ENCODE measurements at places on chromosomes 11 and 22.

DNA sequence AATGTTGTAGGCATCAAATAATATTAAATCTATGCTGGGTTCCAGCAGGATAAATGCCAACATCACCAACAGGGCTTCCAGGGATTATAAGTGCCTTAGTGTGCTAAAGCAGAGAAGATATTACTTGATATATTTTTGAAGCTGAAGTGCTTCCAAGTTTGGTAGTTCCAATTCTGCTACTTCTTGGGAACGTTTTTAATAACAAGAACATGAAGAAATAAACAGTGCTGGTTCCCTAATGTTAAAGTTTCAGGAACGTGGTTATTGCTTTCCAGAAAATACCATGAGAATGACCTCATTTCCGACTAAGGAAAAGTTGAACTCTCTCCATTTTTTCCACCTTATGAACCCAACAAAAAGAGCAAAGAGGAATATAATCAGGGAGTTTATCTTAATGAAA is 4.6 kb upstream of the RNF185 start:
- no peak for DNase-seq

DNA sequence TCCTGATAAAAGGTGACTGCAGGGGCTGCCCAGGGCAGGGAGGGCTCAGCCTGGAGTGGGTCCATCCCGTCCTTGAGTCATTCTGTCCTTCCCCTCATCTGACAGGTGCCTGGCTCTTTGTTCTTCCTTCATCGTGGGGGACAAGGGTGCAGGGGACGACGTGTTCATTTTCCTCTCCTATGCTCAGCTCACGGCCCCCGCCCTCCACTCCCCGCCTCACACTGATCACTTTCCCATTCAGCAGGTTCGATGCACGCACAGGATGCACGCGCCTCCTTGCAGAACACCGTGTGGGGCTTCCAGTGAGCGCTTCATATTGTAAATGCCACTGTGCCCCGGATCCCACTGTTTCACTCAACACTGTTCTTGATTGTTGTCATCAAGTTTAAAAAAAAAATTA is 32.7 kb upstream of the SHANK2 start:
- DNase-seq: no peak

DNA sequence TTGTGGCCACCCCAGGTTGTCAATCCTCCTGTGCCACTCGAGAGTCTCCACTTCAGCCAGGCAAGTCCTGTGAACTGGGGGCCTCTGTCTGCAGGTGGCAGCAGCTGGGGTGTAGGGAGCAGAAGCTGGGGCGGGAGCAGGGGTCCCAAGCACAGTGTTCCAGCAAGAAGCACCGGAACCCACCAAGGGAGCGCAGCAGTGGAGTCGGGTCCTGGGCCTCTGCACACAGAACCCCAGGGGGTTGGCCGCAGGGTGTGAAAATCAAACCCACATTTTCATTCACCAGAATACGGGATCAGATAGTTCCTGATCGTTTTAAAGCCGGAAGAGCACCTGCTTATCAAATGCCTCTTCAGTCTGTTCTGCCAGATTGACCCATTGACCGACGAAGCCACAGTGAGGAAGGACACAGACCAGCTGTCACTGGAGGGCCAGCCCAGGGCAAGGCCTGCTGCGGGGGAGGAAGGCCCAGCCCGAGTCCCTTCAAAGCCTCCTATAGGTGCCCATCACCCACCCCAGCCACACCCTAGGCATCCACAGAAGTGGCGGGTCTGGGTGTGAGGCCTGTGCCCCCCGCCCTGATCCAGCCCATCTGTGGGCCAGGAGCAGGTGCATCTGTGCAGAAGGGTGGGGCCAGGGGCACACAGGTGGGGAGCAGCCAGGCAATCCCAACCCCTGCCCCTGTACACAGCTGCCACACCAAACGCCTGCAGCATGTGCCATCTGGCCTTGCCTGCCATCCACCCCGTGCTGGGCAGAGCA is 34.1 kb downstream of the RSPH14 start:
- no peak for DNase-seq

- no peak for DNase-seq
Measured at GRCh38 chr11:119368121-119369034, 13.1 kb downstream of the USP2 start.

DNA sequence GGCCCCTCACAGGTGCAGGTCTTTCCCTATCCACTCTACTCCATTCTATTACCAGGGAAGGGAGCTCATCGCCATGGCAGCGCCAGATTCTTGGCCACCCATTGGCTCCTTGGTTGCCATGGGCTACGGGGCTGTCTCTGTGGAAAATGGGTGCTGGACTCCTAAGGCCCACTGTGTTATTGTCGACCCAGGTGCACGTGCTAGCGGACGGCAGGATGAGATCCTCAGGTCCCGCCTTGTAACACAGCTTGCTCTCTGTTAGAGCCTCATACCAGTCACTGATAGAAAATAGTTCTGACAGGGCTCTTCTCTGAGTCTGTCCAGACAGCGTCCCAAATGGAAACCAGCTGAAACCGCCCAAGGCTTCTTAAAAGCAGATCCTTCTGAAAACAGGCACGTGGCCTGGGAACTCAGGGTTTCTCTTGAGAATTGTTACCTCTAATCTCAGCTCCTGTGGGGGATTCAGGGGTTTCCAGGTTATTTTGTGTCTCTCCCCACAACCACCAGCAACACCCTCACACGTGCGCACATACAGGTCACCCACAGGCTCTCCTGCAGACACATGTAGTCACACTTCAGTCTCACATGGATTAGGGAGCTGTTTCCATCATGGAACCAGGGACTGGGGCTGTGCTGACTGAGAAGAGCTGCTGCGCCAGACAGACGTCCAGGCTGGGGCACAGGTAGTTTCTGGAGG is 1.5 kb downstream of the TUB start:
- no peak for DNase-seq

DNA sequence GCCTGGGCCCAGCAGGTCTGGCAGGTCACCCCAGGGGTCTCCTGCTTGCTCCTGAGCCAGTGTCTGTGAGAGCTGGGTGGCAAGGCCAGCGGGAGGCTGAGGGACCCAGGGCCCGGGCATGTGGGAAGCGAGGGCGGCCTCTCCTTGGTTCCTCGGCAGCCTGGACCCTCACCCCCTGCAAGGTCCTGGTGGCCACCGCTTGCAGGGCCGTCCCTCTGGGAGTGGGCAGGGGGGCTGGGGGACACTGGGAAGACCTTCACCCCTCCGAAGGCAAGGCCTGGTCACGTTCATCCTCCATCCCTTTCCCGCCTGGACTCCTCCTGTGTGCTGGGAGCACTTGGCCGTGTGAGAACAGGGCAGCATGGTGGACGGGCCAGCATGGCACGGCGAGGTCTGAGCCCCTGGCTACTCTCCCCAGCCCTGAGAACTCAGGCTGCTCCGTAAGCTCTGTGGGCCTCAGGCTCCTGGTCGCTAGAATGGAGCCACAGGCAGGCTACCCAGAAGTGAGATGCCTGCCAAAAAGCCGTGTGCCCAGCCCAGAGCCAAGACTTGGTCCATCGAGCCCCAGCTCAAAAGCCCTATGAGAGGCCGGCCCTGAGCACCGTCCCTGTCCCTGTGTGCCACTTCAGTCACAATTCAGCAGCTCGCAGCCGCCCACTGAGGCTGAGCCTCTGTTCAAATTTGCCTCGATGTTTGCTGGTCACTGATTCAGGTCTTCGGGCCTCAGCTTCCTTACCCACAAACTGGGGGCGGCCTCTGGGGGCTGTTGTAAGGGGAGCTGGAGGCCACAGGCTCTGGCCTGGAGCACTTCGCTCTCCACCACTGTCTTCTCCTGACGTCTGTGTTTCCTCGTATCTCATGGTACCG is 45.0 kb downstream of the IGLL1 start:
- no peak for DNase-seq

DNA sequence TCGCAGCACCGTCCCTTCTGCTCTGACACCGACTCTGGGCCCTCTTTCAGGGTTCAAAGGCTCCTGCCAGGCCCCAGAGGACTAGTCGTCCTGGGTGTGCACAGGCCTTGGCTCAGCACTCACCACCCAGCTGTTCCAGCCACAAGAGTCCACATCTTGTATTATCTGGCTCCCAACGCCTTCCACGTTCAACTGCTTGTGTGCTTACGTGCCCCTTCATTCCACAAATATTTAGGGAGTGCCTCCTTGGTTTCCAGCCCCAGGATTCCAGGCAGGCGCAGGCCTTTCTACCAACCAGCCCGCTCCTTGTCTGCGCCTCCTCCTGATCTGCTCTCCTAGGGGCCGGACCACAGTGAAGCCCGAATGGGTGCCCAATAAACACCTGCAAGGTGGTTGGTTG is 70.9 kb downstream of the SCUBE1 start:
- DNase-seq: no peak

DNA sequence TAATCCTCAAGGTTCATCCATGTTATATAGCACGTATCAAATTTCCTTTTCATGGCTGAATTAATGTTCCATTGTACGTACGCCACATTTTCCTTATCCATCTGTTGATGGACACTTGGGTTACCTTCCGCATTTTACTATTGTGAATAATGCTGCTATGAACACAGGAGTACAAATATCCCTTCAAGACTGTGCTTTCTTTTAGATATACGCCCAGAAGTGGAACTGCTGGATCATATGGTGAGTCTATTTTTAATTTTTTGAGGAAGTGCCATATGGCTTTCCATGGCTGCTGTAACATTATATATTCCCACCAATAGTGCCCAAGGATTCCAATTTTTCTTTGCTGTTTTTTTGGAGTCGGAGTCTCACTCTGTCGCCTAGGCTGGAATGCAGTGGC is 6.0 kb downstream of the MRPL40 start:
- no peak for DNase-seq

DNA sequence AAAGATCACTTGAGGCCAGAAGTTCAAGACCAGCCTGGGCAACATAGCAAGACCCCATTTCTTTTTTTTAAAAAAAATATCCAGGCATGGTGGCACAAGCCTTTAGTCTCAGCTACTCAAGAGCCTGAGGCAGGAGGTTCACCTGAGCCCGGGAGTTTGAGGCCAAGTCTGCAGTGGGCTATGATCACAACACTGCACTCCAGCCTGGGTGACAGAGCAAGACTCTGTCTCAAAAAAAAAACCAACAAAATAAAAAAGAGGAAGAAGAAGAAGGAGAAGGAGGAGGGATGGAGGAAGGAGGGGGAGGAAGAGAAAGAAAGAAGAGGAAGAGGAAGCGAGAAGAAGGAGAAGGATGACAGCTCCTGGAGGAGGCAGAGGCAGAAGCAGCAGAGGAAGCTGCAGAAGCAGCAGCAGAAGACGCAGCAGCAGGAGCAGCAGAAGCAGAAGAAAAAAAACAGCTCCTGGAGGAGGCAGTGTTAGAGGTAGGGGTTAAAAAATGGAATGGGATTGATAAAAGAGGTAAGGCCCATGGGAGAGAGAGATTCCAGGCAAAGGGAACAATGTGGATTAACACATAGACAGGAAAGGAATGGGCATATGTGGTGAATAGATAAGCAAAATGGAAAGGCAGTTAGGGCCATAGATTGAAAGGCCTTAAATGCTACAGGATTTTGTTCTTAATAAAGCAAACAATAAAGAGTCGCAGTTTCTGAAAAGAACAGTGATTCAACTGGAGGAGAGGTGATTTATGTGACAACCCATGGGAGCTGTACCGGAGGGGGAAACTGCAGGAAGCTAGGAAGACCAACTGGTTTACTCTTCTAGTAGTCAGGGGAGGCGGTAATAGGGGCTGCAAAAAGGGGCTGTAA is 10.9 kb downstream of the PRCP start:
- peak; percentile 46 for DNase-seq

GRCh38 chr11:114025329-114025907 is 34.1 kb upstream of the ZBTB16 start:
- DNase-seq: no peak
